Effector memory CD4-positive, alpha-beta T cell (primary cell): ENCODE measurements at places on chromosomes 2 and 18.

DNA sequence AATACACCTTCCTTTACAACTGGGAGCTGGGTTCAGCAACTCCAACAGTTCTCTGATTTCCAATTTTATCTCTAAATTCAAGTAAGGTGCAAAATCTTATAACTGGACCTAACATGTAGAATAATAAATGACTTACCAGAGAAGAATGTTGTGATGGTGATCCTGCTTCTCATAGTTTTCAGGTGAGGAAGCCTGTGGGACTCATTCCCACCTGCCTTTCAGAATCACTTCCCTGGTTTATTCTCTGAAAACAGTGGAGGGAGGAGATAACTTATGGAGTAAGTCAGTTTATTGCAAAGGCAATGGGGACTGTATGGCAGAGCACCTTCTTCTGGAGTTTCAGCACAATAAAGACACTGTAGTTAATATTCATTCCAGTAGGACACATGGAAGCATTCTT, 1188.2 kb upstream of the FAM98A start:
- no peak for DNase-seq

DNA sequence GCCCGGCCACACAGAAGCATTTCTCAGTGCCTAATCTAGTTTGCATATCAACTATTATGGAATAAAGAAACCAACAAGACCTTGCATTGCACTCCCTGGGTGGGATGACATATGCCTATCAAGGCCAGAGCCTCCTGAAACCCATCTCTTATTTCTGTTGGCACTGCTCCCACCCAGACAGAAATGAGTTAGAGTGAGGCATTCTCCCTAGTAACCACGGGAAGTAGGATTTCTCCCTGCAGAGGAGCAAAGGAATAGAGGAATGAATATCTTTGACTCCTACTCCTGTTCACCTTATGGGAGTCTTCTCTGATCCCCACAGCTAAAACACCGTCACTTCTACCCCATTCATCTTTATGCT, 24.2 kb upstream of the SCYGR1 start:
- DNase-seq, result no peak

DNA sequence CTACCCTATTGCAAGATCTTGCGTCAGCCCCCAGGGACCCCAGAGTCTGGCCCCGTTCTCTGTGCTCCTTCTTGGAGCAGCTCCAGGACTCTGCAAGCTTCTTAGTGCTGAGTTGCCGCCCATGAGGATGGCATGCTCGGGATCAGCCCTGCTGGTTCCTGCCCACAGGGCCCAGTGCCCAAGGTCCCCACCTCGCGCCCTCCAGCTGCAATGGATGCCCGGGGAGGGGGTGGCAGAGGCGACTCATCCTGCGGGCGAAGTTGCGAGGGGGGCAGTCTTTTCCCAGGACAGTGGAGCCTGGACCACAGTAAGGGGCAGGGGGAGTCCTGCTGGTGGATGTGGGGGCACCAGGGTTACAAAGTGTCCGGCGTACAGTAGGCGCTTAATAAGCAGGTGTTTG, 261.9 kb downstream of the BCL2 start:
- DNase-seq, result no peak

DNA sequence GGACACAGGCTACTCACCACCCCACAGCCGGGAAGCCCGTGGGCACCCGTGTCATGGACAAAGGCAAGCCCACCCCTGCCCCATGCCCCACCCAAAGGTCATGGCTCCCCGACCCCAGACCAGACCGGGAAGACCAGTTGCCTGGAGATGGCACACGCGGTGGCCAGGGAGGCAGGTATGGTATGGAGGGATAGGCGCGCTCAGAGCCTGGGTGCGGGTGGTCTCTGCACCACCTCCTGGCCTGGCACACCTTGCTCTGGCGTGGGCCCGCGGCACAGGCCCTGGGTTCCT, 51.2 kb downstream of the BIN1 start:
- no peak for DNase-seq

GRCh38 chr2:130160131-130160530, 15.2 kb upstream of the CCDC74B start:
- DNase-seq, result no peak

- DNase-seq, result no peak
These were observed 123.7 kb downstream of the TNS1 start for GRCh38 chr2:217878915-217879590.

DNA sequence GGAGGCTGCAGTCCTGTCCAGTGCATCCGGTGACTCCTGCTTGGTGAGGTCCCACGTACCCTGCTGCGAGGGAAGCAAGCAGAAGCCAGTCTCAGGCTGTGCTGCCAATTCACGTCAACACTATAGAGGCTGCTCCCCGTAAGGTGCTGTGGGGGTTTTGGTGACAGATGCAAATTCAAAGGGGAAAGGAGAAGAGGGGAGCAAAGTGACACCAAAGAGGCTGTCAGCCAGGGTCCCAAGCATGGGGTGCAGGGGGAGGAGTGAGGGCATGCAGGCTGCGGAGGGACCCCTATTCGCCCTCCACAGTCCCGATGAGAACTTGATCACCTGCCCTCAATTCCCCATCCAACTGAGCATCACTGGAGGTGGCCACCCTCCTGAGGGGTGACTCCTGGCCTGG, 179.4 kb upstream of the HS6ST1 start:
- no peak for DNase-seq

DNA sequence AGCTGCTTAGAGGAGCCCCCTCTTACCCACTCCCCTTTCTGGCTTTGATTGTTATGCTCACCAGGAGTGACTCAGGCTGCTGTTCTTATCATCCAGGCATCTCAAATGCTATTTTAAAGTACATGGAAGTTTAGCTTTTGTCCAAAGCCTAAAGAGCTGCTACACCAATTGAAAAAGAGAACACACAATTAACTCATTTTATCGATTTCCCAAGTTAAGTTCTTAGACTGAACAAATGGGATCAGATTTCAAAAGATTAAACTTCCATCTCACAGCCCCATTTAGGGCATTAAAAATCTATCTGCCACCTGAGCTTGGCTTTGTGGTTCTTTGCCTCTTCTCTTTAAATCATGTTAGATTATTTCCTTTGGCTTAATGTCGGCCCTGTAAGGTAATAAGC, 81.2 kb downstream of the MYO5B start:
- no peak for DNase-seq

DNA sequence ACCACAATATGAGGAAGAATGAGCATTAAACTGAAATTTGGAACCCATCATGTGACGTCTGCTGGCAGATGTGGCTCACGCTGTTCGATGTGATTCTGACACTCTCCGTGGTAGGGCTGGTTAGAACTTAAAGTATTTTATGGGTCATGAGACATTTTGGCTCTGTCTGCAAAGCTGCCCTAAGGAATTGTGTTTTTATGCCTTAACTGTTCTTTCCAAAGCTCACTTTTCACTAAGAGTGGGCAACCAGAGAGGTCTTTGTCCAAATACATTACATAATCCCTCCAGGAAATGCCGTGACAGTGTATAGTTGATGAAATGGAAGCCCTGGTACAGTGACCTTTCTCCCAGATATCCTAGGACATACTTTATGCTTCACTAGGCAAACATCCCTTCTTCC, 119.1 kb downstream of the AQP4 start:
- DNase-seq, result no peak

- DNase-seq, result no peak
These were observed 144.1 kb downstream of the ZFP36L2 start for GRCh38 chr2:43082111-43082894.

DNA sequence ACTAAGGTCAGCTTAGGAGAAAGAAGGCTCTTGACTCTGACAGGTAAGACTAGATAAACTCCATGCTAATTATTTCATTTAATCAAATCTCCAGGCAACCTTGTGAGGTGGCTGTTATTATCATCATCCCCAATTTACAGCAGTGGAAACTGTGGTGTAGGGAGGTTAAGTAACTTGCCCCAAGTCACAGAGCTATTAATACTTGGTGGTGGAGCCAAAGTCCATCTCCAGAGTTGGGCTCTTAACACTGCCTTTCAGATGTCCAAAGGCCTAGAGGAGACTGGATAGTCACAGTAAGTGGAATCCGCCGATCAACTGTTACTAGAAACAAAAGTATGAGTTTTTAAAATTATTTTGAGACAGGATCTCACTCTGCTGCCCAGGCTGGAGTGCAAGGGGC, 46.6 kb upstream of the SP3 start:
- DNase-seq, result no peak

DNA sequence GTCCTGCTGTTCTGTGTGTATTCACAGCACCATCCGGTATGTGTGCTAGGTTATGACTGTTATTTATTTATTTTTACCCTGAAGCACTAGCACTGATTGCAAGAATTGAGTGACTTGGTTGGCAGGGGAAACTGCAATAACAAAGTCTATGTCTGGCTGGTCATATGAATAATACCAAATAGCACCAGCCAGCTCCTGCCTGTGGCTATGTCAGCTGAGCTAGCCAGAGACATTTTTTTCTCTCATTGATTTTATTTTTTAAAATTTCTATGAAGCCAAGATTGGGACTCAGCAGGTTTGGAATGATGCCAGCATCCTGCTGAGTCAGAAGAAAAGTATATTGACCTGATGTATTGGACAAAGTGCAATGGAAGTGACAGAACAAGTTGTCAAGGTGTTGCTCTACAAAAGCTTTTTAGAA, 188.5 kb upstream of the CDH2 start:
- no peak for DNase-seq

- no peak for DNase-seq
These were observed 9.6 kb downstream of the CIB4 start for GRCh38 chr2:26631401-26632170.

GRCh38 chr18:37577051-37577611, 11.5 kb upstream of the CELF4 start:
- DNase-seq, result no peak

- no peak for DNase-seq
These were observed 28.5 kb upstream of the NOSTRIN start for GRCh38 chr2:168773719-168774521.

GRCh38 chr2:145845207-145845894, 1325.4 kb upstream of the ZEB2 start:
- DNase-seq, result no peak

GRCh38 chr2:119760956-119761275, 1.2 kb downstream of the PTPN4 start:
- DNase-seq, result no peak

- no peak for DNase-seq
These were observed 12.2 kb upstream of the GMPPA start for GRCh38 chr2:219486380-219486959.

- DNase-seq, result no peak
These were observed 17.4 kb upstream of the GAL3ST2 start for GRCh38 chr2:241759067-241759807.

- DNase-seq, result no peak
These were observed 57.8 kb upstream of the HNRNPA3 start for GRCh38 chr2:177154809-177155208.

- no peak for DNase-seq
These were observed 118.9 kb downstream of the ZNF236 start for GRCh38 chr18:76941284-76941683.

DNA sequence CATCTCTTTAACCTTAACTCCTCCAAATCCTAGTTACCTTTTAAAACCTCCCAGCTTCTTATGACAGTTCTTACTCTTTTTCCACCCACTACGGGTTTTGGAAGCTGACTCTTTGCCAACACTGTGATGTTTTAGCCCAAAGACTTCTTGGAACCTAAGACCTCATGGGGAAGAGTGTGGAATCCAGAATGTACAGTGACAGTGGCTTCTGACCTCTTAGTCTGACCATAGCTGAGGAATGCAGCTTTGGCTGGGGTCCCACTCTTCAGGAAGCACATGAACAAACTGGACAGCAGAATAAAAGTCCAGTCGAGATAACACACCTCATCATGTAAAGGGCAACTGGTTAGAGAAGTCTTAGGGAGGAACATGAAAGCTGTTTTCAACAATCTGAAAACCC, 161.1 kb upstream of the PKDCC start:
- DNase-seq, result no peak

DNA sequence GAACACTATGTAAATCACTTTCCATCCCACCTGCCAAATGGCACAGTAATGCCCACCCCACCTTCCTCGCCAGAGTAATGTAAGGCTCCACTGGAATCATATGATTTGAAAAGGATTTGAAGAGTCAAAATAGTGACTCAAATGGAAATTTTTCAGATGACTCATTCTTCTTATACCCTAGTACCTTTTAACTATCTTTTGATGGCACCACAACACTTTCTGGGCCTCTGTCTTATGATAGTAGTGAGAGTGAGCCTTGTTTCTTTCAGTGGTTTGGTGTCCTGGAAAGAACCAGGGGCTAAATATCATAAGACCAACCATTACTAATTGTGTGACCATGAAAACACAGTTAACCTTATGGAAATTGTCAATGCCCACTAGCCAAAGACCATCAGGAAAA, 235.4 kb upstream of the SLC14A2 start:
- no peak for DNase-seq

DNA sequence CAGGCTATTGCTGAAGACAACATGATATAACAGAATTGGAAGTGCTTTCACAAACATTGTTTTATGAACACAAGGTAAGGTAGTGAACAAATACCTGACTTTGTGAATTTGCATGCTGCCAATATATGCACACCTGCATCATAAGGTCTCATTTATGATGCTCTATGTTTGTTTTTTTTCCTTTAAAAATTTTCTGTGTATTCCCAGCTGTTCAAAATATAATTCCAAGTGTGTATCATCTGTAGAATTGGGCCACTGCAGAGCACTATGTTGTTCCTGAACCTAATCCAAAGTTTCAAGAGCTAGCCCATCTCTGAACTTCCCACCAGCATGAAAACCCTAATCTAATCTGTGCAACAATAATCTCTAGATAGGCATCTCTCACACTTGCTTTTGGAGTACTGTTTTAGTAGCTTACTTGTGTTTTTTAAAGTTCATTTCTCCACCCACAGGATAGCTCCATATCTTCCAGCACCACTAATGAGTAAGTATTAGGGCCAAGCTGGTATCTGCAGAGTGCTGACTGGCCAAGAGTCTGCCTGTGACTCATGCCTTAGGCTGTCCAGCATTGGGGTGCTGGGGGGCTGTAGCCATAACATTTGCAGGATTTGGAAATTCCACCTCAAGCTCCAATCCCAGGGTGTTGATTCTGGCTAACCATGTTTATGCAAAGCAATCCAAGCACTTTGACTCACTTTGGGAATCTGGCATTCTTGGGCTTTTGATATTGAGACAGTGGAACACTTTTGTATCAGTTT, 208.2 kb upstream of the REV1 start:
- DNase-seq, result no peak

GRCh38 chr18:77133835-77134496, 1.4 kb upstream of the MBP start:
- DNase-seq, result no peak
